ENCODE measurements at places on chromosomes 12 and 14.
A peak's percentile ranks its signal among the peaks of the same experiment; 100 is the strongest.

DNA sequence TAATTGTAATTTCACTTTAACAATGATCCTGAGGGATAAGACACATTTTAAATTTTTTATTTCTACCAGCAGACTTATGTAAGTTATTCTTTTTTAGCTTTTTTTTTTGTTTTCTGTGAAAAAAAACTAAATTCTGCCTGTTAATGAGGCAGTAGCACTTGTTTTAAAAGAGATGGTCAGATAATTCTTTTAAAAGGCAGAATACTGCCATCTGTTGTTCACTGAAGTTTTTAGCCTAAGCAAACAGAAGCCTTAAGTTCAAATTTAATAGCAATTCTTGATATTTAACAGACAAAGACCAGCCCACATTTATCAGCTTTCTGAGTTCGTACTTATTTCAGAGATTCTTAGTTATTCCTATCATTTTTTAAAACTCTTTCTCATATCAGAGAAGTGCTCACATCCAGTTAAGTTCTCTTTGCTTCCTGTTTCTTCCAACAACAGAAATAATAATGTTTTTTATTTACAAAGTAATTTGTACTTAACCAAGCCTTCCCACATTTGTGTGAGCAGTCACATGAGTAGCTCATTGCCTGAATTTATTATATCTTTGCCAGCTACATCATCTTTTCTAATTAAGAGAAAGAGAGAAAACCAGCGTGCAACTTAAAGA is 93.4 kb upstream of the SLCO1C1 start:
- peak; percentile 63 for DNase-seq

GRCh38 chr14:73712540-73713180 is 1.5 kb downstream of the PNMA1 start:
- no peak for DNase-seq

GRCh38 chr14:68894802-68895703 is 84.0 kb downstream of the ACTN1 start:
- no peak for DNase-seq

- DNase-seq: no peak
Observed at GRCh38 chr12:14886271-14886670, 617 bp upstream of the MGP start.

Measured in NCI-H2081 treated with DMSO at 0.1 percent for 48 hours (cell line).